Urinary bladder (tissue), 4 donors: ENCODE measurements at places on chromosomes 12 and 14. TPM values are rescaled to one million over a fixed set of nuclear protein-coding genes. Genes with fewer than 3 reads are reported as not detected.

DNA sequence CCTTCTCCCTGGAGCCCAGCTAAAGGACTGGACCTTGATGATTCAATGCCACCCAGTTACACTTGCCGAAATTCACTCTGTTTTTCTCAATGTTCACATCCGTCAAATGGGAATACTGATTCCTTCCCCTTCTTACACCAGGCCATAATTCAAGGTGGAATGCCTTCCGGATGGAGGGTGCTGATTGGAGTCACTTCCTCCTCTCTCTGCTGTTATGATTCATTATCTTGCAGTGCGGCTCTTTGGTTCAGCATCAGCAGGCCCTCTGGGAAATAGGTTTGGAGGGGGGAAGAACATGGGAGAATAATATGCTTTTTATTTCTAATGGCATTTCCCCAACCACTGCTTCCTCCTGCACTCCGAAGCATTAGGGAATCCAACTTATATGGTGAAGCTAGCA lies 390.6 kb upstream of the TBX3 start:
- no peak for DNase-seq

Gene TAS2R46
- 11.7 TPM for total RNA-seq

DNA sequence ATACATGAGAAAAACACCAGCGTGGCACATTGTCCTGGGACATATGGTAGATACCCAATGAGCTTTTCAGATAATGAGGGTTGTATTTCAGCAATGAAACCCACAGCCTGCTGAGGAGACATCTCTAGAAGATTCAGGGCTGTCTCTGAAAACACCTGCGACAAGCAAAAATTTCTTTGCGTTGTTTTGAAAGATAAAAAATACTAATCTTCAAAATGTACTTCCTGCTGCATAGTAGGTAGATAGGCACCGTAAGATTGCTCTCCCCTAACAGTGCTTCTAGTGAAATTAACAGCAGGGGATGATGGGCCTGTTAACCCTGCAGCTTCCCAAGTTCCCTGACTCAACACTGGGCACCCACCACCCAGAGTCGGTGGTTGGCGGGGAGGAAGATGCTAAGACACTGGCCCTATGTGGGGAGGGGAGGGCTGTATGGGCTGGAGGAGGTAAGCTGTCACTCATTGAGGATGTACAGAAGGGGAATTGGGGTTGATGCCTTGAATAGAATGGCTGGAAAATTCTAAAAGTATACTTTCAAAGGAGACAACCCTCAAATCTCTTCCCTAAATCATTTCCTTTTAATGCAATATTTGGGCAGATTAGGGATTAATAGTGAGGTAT lies 20.0 kb downstream of the ZFP36L1 start:
- DNase-seq, result no peak

Gene TMTC2
- total RNA-seq, result 95.3 TPM

DNA sequence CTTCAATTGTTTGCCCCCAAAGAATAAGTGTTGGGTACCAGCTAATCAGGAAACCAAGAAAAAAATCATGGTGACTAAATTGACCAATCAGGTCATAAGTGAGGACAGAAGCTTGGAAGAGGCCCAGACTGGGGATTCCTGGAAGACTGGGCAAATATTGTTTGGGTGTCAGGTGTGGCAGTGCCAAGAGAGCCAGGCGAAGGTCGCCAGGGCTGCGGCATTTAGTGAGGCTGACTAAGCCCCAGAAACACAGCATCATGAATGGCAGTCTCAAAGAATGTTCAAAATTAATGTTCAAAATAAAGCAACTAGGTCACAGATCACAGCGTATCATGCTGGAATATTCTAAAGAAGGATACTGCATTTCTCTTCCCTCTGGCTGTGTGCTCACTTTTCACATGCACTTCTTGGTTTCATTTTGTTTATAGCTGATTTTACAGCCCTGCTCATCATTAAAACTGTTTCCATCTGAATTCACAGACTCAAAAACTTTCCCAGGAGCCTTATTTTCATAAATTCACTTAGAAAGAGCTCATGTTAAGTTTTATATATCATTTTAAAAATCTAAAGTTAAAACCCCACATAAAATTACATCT lies 85.3 kb upstream of the OVCH1 start:
- DNase-seq, result no peak

Gene SERPINA3
- 3.5 TPM for total RNA-seq

Gene ANKRD9
- 4.3 TPM for total RNA-seq

- DNase-seq, result no peak
Observed at GRCh38 chr12:103647267-103647666, 60.2 kb downstream of the STAB2 start.

DNA sequence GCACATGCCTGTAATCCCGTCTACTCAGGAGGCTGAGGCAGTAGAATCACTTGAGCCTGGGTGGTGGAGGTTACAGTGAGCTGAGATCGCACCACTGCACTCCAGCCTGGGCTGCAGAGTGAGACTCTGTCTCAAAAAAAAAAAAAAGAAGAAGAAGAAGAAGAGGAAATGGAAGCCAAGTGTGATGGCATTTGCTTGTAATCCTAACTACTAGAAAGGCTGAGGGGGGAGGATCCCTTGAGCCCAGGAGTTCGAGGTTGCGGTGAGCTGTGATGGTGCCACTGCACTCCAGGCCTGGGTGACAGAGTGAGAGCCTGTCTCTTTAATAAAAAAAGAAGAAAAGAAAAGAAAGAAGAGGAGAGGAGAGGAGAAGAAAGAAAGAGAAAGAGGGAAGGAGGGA lies 52.1 kb downstream of the LGMN start:
- DNase-seq, result no peak

- DNase-seq, result no peak
Observed at GRCh38 chr12:68812553-68813241, 4.7 kb downstream of the MDM2 start.

- no peak for DNase-seq
Observed at GRCh38 chr12:52175371-52176350, 16.2 kb downstream of the KRT80 start.

Gene MFAP5
- 244 TPM for total RNA-seq

GRCh38 chr12:50927766-50928224 lies 24.5 kb upstream of the HIGD1C start:
- DNase-seq, result no peak
